HEK293T (cell line): ENCODE measurements at places on chromosomes 3 and 15.
A peak's percentile ranks its signal among the peaks of the same experiment; 100 is the strongest.

DNA sequence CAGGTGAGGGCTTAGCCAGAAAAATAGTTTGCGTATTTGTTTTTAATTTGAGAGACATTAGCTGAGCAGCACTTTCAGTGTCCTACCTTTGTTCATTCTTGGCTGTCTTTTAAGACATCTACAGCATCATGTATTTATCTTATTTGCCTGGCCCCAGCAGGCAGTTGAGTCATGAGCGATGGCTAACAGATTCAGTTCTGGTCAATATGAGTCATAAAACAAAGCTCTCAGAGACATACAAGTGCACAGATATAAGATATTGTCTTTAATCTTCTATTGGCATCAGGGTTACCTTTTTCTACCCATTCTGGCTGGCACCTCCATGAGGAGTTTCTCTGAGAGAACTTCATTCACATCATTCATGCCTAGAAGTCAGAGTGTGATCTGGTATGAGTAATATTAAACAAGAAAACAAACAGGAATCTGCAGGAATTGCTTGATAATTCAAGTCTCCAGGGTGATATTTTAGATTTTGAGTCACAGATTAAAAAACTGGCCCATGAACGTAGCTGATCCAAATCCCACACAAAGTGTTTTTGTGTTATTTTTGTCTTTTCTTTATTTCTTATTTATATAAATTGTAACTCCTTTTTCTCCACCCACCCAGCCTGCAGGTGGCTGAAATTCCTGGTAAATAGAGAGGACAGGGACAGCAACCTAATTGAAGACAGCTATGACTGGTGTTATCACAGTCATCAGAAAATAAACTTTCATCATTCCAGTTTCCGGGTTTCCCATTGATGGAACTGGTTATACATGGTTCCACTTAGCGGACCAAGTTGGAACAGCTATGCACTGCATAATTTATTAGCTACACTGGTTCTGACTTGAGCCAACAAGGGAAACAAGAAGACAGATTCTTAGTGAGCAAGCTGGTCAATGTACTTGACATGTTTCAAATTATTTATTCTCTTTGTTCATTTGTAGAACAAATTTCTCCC is 47.3 kb downstream of the PLSCR2 start:
- DNase-seq: no peak

- DNase-seq: no peak
Observed at GRCh38 chr3:131582438-131582837, 79.7 kb upstream of the MRPL3 start.

- DNase-seq: no peak
Observed at GRCh38 chr3:40566694-40567093, 41.9 kb downstream of the ZNF621 start.

GRCh38 chr15:44144184-44144583 is 50.9 kb downstream of the FRMD5 start:
- DNase-seq: no peak

GRCh38 chr3:195094191-195094921 is 176.6 kb downstream of the XXYLT1 start:
- no peak for DNase-seq

DNA sequence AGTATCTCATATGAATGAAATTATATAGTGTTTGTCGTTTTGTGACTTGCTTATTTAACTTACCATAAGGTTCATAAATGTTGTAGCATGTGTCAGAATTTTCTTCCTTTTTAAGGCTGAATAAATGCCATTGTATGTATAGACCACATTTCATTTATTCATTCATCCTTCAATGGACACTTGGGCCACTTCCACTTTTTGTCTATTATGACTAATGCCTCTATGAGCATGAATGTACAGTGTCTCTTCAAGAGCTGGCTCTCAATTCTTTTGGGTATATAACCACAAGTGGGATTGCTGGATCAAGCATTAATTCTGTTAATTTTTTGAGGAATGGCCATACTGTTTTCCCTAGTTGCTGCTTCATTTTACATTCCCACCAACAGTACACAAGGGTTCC is 156.1 kb downstream of the VPS8 start:
- no peak for DNase-seq

- DNase-seq: no peak
Observed at GRCh38 chr3:168152149-168152548, 56.4 kb upstream of the GOLIM4 start.

GRCh38 chr3:53725387-53725995 is 120.7 kb downstream of the CHDH start:
- no peak for DNase-seq

DNA sequence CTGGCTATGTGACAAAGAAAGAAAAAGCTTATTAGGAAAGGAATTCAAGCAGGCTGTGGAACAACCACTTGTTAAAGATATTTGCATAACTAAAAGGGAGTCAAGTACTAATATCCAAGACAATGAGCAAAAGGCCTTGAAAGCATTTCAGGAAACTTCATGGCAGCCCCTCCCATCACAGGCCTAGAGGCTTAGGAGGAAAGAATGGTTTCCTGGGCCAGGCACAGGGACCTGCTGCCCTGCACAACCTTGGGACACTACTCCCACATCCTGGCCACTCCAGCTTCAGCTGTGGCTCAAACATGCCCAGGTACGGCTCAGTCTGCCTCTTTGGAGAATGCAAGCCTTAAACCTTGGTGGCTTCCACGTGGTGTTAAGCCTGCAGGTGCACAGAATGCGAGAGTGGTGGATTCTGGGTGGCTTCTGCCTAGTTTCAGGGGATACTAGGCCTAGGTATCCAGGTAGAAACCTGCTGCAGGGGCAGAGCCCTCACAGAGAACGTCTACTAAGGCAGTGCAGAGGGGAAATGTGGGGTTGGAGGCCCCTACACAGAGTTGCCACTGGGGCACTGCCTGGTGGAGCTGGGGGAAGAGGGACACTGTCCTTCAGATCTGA is 121.6 kb downstream of the OPA1 start:
- DNase-seq: no peak

DNA sequence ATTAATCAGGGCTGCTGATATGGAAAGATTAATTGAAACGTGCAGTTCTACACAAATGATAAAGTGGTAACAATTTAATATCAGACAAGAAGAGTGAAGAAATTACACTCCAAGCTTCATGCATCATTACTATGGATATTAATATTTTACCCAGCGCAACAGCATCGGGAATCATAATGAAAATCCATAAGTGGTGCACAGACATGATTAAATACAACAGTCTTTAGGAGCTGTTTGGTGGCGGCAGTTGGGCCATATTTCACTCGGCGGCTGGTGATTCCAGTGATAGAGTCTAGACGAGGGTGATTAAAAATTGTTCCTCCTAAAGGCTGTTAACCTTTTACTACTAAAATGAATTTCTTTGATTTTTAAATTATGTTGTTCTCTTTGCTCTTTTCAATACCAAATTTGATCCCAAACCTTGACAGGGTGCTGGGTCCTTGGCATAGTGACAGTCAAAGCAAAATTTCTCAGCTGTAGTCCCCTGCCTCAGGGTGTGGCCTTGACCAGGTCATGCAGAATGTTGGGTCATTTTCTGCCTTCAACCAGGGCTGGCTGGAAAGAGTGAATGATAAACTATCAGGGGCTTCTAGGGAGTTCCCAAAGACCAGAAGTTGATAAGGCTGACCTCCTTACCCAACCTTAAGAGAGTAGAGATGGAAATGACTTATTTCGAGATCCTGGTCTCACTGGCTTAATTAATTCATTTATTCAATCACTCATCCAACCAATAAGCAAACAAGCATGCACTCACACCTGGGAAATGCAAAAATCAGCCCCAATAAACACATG is 392.0 kb downstream of the IL20RB start:
- DNase-seq: no peak

DNA sequence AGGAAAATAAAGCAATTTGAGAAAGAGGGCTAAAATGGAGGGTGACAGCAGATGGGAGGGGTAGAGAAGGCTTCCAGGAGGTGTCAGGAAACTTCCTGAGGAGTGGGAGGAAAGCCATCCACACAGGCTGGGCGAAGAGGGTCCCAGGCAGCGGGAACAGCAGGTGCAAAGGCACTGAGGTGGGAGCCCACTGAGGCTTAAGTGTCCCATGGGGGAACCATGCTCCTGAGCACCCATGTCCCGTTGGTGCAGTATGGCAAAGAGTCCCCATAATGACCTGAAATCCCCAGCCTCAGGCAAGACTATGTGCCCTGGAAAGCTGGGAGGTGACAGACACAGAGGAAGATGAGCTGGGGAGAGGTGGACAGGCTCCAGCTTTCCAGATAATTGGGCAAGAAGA is 30.0 kb downstream of the CFAP100 start:
- no peak for DNase-seq

DNA sequence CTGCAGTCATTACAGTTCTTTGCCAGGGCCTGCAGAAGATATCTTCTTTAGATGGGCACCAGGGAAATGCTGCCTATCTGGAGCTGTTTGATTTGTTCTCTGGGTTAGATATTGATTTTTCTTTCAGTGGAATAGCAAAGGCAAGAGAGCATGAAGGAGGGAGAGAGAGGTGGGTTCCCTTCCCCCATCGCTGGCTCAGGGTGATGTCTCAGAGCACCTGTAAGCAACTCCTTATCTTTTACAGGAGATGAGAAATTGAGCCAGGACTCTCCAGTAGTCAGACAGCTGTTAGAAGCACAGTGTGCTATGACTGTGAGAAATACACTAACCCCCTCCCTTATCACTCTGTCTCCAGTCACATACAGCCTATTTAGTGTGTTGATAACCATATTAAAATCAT is 89.3 kb upstream of the SLC24A5 start:
- DNase-seq: no peak

DNA sequence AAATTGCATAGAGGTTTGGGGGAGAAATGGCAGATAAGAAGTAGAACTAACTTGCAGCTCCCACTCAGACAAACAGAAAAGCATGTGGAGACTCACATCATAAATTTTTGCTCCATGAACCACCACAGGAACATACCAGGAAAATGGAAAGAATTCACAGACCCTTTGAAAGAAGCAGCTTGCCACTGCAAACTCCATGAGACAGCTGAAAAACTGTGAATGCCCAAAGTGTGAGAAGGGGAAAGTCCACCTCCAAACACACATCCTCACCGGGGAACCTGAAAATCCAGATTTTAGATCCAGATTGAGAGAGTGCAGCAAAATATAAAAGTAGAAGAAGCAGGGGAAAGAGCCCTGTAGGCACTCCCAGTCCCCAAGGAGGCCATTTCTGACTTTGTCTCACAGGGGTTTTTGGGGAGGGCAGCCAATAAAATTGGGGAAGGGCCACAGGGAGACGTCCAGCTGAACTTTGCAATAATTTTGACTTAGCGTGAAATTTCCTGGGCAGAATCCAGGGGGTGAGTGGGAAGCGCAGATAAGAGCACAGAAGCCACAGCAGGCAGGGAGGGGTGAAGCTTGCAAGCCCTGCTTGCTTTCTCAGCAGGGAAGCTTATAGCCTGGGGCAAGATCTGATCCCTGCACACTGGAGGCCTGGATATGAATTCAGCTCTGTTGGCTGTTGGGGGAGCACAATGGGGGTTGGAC is 183.4 kb upstream of the UBE2E2 start:
- peak; percentile 20 for DNase-seq

GRCh38 chr15:53979051-53979788 is 979 bp downstream of the UNC13C start:
- no peak for DNase-seq

DNA sequence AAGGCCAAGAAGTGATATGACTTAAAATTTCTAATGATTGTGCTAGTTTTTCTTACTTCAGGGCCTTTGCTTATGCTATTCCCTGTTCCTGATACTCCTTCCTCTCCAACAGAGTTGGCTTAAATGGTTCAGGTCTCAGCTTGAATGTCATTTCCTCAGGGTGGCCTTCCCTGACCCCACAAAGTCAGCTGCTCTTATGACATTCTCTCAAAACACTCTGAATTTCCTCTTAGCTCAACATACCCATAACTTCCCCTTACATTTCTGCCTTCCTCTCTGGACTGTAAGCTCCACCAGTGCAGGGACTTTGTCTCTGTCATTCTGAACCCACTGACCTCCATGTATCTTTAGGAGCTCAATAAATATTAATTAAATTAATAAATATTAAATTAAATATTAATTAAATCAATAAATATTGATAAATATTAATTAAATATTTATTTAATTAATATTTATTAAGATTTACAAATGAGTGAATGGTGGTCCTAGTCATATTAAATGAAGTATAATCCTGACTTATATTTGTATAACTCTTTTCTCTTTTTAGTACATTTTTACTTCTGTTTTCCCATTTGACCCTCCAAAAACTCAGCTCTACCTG is 17.9 kb upstream of the TMCC1 start:
- no peak for DNase-seq

GRCh38 chr15:77196381-77196780 is 125.5 kb upstream of the TSPAN3 start:
- no peak for DNase-seq

DNA sequence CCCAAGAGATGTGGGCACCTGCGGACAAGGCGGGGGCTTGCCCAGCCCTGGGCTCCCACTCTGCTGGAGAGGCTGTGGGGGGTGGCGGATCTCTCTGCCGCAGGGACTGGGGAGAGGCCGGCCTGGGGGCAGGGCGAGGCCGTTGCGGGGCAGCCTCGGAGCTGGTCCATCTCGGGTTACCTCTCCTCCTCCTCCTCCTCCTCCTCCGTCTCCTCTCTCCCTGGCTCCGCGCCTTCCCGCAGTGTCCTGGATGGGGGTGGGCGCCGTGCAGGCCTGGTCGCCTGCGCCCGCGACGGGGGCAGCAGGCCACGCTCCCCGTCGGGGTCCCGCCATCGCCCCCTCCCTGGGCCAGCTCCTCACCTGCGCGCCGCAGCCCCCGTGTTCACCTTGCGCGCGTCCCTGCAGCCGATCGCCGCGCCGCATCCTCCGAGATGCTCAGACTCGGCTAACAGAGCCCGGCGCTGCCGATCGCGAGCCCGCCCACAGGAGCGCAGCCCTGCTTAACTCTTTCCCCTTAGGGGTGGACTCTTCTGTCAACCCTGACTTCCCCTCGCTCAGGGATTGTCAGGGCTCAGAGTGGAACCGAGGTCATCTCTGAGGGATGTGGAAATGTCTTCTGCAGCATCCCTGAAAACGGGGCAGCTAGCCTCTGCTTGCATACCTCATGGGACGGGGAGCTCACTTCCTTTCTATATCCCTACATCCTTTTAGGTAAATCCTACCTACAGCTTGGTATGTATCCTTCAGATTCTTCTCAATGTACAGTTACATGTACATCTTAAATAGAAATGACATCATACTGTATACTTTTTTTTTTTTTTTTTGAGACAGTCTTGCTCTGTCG is at the start of gene PRRT3:
Gene PRRT3 (minus strand): TSS at position 447 of the 844 bp plus-strand sequence. CDS start 2,293 bp downstream, outside the sequence.
- DNase-seq: peak; percentile 67

- DNase-seq: no peak
Observed at GRCh38 chr3:33889394-33890039, 91.1 kb downstream of the PDCD6IP start.

GRCh38 chr15:48856942-48857341 is 21.0 kb upstream of the EID1 start:
- no peak for DNase-seq

DNA sequence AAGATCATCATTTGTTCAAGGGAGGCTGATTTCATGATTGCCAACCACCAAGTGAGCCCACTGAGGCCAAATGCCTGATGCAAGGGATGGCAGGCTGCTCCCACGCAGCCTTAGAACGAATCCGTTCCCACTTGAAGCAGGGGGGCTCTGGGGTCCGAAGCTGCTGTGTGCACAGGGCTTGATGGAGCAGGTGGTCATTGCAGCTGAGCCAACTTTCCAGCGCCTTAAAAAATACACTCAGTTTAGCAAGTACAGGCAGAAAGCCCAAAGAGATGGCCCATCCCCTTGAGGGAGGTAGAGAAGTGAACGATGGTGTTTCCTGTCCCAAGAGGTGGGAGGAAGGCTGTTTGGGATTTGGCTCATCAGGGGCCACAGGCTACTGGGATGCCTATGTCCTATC is 16.7 kb downstream of the LIMD1 start:
- DNase-seq: no peak
